ENCODE measurements at places on chromosomes 4 and X.

- no peak for DNase-seq
These were observed 159.6 kb downstream of the SOWAHB start for GRCh38 chr4:76738086-76738931.

DNA sequence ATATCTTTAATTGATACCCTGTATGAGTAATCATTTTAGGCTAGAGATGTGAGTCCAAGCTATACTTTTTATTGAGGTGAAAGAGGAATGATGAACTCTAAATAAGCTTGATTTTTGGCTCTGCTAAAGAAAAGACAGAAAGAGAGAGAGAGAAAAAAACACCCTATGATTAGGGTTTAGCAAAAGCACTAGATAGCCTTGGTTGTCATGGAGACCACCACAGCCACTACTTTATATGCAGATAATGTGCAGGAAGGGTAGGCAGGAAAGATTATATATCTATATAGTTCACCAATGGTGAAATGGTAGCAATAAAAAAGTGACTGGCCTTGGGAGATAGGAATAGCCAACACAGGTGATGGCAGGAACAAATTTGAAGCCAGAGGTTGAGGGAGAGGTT, 69.9 kb upstream of the CAMK2D start:
- DNase-seq: no peak

- DNase-seq: no peak
These were observed 44.0 kb upstream of the STK26 start for GRCh38 chrX:131979116-131979515.

- no peak for DNase-seq
These were observed 195.4 kb upstream of the PPP1R2C start for GRCh38 chrX:42973321-42973720.

GRCh38 chrX:134075894-134076718, 90.7 kb upstream of the GPC3 start:
- DNase-seq: no peak

- DNase-seq: no peak
These were observed 207.5 kb downstream of the PDGFC start for GRCh38 chr4:156764145-156764544.

GRCh38 chr4:158313566-158313965, 103.3 kb downstream of the TMEM144 start:
- no peak for DNase-seq

- DNase-seq: no peak
These were observed 26.7 kb upstream of the BMP2K start for GRCh38 chr4:78749258-78749971.

- DNase-seq: peak; percentile 53
These were observed 885 bp downstream of the CCDC110 start for GRCh38 chr4:185470501-185471195.

GRCh38 chrX:23854122-23854521, 53.6 kb downstream of the APOO start:
- DNase-seq: no peak

GRCh38 chr4:153094435-153094834, 109.8 kb upstream of the TRIM2 start:
- no peak for DNase-seq

DNA sequence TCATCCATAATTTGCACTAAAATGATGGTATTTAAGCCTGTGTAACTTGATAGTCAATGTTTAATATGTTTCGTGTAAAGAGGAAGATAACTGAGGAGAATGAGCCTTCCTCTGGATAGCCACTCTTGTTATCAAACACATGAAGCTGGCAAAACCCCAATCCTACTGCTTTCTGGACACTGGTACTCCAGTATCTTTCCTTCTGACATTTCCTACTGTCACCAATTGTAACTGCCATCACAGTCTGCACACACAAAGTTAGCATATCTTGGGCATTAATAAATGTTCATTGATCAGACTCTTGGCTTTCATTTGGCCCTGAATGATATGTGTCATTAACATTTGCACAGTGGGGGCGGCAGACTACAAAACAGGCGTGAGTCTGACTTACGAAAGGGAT, 419.1 kb downstream of the TMA16 start:
- no peak for DNase-seq

DNA sequence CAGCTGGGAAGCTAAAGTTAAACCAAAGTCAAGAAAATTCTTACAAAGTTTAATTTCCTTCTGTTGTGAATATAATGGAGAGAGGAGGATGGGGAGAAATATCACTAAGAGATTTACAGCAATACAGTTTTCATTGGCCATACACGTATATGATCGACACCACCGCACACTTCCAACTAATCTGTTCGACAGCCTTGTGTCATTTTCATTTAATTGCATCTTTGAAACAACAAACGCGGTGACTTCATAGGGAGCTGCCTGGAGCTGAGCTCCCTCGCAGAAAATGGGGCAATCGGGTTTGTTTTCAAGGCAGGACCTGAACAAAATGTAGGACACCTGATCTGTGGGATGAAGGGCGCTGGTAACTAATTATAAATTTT, 1.3 kb downstream of the PTPN13 start:
- DNase-seq: no peak

GRCh38 chr4:104860238-104861123, 286.2 kb upstream of the TET2 start:
- DNase-seq: peak; percentile 83

GRCh38 chr4:139077567-139078355, 62.2 kb downstream of the NOCT start:
- no peak for DNase-seq

DNA sequence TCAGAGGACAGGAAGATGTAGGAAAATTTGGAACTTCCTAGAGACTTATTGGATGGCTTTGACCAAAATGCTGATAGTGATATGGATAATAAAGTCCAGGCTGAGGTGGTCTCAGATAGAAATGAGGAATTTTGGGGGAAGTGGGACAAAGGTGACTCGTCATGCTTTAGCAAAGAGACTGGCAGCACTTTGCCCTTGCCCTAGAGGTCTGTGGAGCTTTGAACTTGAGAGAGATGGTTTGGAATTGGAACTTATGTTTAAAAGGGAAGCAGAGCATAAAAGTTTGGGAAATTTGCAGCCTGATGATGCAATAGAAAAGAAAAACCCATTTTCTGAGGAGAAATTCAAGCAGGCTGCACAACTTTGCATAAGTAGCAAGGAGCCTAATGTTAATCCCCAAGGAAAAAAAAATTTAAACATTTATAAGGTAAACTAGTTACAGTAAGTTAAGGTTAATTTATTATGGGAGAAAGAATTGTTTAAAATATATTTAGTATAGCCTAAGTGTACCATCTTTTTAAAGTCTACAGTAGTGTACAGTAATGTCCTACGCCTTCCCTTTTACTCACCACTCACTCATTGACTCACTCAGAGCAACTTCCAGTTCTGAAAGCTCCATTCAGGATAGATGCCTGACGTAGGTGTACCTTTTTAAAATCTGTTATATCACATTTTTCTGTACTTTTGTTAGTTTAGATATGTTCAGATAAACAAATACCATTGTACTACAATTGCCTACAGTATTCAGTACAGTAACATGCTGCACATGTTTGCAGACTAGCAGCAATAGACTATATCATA, 101.2 kb downstream of the FAM13A start:
- no peak for DNase-seq

DNA sequence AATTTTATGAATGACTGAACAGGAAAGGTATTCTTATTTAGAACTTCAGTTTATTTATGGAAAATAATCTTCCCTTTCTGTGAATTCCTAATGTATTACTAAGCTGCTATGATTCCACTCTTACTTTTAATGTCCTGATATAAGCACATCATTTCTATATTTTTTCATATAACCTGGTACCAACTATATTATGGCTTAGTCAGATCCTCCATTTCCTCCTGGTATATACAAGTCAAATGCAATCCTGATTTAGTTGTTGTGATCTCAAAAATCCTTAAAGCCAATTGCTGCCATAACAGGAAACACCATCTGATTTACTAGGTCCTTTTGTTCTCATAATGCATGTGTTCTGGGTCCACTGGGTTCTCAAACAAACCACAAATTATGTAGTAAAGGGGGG, 26.8 kb downstream of the TRMT2B start:
- no peak for DNase-seq

DNA sequence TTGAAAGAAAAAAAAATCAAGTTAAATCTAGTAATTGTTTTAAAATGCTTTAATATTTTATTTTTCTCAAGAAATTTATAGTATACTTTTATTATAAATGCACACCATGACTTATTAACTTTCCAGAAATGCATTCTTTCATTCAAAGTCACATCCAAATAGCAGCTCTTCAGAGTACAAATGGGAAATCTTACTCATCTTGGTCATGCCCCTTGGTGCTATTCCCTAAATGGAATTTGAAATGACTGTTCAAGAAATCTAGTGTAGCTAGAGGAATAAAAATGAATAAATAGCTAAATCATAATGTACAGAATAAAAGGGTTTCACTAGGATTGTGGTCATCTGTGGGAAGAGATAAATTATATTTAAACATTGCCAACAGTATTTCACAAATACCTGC, 1139.7 kb downstream of the PCDH18 start:
- no peak for DNase-seq

GRCh38 chr4:41715155-41715554, 33.4 kb downstream of the PHOX2B start:
- DNase-seq: no peak

GRCh38 chr4:114472269-114473032, 126.2 kb upstream of the UGT8 start:
- DNase-seq: no peak

GRCh38 chr4:132642016-132642817, 506.9 kb upstream of the PCDH10 start:
- DNase-seq: peak; percentile 7

- DNase-seq: no peak
These were observed 89.4 kb downstream of the EFNB1 start for GRCh38 chrX:68918202-68918601.

- DNase-seq: no peak
These were observed 5.7 kb downstream of the TCEANC start for GRCh38 chrX:13658602-13659001.

GRCh38 chr4:60588556-60588955, 611.6 kb upstream of the ADGRL3 start:
- DNase-seq: no peak

DNA sequence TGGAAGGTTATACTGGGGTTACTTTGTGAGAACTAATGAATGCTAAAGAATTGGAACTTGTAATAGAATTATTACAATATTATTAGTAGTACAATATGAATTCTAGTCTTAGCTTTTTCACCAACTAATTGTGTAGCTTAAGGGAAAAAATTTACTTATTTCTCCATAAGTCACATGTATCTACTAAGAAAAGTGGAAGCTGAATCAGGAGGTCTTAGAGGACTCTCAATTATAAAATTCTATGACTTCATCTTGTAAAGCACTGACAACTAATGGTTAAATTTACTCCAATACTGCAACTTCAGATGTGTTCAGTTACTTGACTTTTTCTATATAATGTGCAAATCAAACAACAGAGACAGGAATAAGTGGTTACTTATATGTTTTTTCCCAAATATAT, 899 bp upstream of the TMPRSS11D start:
- no peak for DNase-seq
